ENCODE measurements at places on chromosomes 11 and 22.

GRCh38 chr11:83456075-83456474, 169.9 kb upstream of the CCDC90B start:
- peak; percentile 74 for DNase-seq

GRCh38 chr11:33935005-33935404, 43.1 kb upstream of the LMO2 start:
- DNase-seq: no peak

DNA sequence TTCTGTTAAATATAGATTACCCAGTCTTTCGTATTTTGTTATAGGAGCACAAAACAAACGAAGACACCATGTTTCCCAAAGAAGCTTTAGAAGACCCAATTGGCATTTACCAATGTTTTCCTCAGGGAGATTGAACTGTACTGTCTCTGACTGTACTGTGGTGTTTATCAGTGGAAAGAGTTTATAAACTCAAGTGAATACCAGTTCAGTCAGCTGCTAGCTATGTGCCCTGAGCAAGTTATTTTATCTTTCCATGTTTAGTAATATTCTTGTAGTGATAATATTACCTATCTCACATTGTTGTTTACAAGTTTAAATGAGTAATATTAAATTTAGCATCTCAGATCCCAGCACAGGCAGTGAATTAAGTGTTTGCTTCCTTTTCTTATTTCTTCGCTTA, 773.2 kb downstream of the KCNA4 start:
- DNase-seq: no peak

DNA sequence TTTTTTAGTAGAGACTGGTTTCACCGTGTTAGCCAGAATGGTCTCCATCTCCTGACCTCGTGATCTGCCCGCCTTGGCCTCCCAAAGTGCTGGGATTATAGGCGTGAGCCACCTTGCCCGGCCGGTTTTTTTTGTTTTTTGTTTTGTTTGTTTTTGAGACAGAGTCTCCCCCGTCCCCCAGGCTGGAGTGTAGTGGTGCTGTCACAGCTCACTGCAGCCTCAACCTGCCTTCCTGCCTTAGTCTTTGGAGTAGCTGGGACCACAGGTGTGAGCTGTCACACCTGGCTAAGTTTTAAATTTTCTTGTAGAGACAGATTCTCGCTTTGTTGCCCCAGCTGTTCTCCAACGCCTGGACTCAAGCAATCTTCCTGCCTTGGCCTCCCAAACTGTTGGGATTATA, 3.2 kb downstream of the PPIL2 start:
- DNase-seq: no peak

- DNase-seq: peak; percentile 93
These were observed 14.1 kb upstream of the MDK start for GRCh38 chr11:46367244-46367915.

- DNase-seq: no peak
These were observed 664 bp upstream of the ZC3H7B start for GRCh38 chr22:41300661-41301060.

GRCh38 chr11:37264060-37264459, 666.0 kb upstream of the RAG2 start:
- no peak for DNase-seq

- peak; percentile 88 for DNase-seq
These were observed 12.8 kb downstream of the CD44 start for GRCh38 chr11:35151683-35152280.

GRCh38 chr11:10459029-10459970, 4.2 kb downstream of the AMPD3 start:
- DNase-seq: peak; percentile 51

DNA sequence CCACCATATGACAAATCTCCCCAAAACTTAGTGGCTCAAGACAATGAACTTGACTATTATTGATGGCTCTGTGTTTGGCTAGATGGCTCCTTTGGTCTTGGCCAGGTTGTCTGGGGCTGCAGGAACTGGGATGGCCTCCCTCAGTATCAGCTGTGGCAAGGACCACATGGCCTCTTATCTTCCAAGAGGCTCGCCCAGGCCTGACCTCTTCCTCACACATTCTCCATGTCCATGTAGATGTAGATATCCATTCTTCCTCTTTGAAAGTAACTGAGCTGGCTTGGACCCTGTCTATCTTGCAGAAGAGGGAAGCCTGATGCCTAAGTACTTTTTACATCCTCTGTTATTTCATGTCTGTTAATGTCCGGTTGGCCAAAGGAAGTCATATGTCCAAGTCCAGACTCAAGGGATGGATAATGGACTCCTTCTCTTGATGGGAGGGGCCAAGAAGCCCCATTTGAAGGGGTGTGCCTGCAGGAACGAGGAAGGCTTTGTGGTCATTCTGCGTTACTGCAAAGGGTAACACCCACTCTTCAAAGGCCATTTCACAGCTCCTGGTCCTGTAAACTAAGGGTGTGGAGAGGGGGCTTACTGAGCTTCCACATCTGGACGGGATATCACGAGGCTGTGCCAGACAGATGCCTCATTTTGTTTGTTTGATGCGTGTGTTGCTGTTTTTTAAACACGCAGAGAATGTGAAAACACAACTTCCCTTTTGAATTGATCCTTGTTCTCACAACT, 87.1 kb downstream of the GRIK4 start:
- no peak for DNase-seq

DNA sequence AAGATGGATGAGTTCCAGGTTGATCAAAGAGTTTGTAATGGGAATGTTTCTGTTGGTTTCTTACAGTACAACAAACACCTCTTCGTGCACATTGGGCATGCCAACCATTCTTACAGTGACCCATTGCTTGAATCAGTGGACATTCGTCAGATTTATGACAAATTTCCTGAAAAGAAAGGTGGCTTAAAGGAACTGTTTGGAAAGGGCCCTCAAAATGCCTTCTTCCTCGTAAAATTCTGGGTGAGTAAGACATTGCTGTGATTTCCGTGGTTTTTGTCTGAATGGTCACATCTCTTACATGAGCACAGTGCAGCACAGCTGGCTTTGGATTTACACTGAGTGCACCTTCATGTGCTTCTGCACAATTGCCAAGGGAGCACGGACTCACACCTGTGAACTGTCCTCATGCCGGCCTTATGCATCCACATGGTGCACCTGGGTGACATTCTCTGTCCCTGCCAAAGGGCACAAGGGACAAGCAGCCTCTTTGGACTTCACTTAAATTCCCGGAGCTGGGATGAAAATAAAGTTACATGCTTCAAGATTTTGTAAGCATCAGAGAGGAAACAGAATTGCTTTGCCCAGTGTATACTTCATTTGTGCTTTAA, 107.1 kb upstream of the RASSF10 start:
- DNase-seq: no peak

GRCh38 chr11:110297726-110298300, 1.4 kb upstream of the RDX start:
- no peak for DNase-seq

GRCh38 chr22:40023341-40023841, 28.6 kb downstream of the FAM83F start:
- DNase-seq: no peak

DNA sequence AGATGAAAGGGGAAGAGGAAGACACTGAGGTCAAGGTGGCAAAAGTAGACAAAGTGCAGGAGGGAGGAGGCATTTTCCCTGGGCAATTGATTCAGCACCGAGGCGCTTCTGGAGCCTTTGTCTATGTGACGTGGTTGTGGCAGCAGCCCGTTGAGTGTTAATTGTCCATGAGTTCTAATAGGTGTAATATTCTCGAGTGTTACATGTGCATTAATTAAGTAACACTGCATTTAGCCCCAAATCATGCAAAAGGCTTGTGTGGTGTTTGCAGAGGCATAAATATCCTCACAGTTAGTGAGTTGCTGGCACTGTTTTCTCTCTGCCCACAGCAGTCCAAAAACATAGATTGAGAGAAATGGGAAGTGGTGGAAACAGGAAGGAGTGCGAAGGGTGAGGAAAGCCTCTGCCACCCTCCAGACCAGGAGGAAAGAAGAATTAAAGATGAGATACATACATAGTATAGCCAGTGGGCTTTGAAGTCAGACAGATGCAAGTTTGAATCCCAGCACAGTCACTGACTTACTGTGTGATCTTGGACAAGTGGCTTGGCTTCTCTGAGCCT, 361.2 kb downstream of the MN1 start:
- DNase-seq: no peak

GRCh38 chr11:85658180-85658579, 6.7 kb downstream of the CREBZF start:
- no peak for DNase-seq

GRCh38 chr11:116499396-116500003, 273.3 kb downstream of the BUD13 start:
- DNase-seq: peak; percentile 98

GRCh38 chr11:117426297-117426685, 98.6 kb downstream of the CEP164 start:
- DNase-seq: peak; percentile 96

DNA sequence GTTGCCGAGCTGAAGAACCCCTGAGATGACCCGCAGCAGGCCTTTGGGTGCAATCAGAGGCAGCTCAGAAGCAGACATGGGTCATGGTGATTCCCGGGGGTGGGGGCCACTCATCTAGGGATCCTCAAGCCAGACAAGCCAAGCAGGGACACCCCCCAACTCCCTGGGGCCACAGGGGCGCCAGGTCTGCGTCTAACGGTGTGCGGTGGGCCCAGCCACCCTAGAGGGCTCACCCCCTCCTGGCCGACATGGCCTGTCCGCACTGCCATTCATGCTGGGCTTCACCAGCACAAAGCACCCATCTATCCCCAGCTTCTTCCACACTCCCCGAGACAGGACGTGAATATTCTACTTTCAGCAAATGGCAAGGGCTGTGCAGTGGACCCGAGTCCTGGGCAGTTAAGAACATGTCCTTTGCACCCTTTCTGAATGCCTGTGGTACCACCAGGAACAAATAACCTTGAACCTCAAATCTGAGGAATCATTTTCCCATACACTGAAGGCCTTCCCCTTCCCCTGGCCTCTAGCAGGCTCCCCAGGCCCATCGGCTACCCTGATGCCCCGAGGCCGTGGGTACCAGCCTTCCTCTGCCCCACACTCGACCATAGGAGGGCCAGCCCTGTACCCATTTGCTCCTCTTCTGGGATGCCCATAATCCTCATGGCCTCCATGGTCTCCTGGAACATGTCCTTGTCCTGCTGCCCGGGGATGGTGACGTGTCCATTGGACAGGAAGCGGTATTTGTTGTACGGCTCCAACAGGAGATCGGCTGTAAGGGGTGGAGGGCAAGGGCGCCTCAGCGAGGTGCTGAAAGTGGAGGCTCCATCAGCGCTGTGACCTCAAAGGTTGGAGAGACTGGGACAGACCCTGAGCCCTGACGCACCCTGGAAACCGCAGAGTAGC, 66.9 kb downstream of the APOL1 start:
- DNase-seq: no peak

DNA sequence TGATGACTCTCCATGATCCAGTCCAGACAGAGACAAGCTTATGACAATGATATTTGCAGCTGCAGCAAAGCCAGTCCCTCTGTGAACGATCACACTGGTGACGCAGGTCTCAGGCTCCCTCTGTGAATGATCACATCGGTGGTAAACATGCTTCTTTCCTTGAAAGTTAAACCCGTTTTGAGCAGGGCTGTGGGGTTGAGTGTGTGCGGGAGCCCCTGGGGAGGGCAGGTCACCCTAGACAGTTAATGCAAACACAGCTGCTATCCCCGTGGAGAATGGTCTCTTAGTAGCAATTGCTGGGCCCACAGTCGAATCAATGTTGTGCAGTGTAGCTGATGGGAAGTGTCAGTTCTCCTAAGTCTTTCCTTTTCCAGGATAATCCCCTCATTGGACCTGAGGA, 71.0 kb upstream of the KIRREL3 start:
- DNase-seq: no peak

Measured in endodermal cell (in vitro differentiated cells).